ENCODE measurements at places on chromosomes 4 and X.

GRCh38 chr4:119268466-119268865 is 53.5 kb downstream of the FABP2 start:
- DNase-seq: no peak

- no peak for DNase-seq
These were observed 81.9 kb downstream of the PDLIM5 start for GRCh38 chr4:94533405-94534223.

DNA sequence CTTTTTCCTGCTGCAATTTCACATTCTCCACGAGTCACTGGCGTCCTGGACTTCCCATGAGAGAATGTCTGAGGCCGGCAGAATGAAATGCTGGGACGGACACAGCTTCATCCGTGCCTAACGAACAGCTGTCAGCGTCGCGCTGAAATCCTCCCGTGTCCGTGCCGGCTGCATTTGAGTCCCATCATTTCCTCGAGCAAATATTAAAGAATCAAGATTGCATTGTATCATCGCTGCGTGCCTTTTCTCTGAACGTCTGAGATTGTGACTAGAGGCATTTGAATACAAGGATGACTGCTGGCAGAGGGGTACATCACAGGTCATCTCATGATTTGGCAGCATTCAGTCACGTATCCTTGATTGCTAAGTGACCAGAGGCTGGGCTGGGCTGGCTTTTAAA is 279.9 kb downstream of the ASMT start:
- no peak for DNase-seq

DNA sequence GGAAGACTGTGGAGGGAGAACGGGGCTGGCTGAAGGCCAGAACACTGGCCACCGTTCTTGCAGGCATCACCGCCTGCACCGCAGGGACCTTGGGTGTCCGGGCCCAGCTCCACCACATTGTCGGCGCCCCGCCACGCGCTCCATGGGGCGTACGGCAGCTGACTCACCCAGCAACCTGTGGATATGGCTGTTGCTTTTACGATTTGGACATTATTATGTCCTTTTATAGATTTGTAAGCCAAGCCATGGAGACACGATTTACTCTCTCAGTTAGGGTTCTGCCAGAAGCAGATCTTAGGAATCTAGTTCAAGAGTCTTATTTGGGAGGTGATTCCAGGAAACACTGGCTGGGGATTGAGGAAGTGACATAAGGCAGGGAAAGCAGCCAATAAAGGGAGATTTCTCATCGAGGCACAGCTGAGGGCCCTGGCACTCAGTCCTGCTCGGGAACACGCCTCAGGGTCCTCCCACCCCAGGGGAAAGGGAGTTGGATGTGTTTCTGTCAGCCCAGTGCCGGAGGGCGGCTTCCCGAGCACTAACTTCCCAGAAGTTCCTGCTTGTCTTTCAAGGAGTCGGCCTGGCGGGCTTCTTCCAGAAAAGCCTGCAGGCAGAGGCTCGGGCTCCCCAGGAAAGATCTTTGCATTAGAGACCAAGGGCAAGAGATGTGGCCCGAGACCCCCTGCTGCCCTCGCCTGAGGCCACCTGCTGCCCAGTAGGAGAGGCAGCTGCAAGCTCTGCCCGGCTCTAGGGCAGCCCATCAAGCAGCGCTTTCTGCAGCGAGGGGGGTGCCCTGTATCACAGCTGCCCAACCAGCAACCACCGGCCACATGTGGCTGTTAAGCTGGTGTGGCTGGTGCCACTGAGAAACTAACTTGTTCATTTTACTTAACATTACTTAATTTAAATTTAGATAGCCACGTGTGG is 52.9 kb downstream of the CRMP1 start:
- DNase-seq: no peak

DNA sequence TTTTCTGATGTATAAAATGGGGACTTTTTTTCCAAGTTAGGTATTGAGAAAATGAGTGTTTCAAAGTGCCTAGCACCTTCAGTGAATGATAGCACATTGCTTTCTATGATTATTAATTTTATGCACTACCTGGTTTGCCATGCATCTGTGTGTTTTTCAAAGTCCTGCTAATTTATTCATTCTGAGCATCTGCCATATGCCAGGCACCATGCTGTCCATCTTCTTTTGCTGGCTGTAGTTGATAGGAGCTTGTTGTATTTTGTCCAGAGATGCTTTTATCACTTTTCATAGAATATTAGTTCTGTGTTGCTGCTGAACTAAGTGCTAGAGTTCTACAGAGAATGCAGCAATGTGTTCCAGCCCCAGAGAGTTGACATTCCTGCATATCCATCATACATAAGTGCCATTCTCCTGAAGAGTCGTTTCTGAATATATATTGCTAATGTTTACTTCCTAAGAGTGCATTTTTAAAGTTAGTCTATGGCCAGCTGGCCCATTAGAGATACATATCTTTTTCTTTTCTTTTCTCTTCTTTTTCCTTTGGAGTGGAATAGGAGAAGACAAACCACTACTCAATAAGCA is 49.0 kb upstream of the CLNK start:
- DNase-seq: no peak

DNA sequence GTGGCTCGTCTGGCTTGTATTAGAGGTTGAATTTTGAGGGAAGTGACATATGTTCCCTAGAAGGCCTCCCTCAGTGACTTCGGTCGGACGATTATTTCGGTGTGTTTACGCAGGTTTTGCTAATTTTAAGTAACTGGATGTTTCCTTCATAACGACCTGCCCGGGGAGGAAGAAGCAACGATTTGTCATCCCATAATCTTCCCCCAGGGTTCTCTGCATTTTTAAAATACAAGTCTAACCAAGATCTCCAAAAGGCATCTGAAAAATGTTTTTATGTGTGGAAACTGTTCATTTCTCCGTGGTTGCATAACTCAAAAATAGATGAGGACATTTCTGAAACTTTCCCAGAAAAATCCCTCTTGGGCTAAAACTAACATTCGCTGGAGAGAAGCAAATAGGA is 195.4 kb downstream of the SHOX start:
- DNase-seq: no peak

GRCh38 chr4:83387012-83387411 is 52.4 kb upstream of the HPSE start:
- no peak for DNase-seq

DNA sequence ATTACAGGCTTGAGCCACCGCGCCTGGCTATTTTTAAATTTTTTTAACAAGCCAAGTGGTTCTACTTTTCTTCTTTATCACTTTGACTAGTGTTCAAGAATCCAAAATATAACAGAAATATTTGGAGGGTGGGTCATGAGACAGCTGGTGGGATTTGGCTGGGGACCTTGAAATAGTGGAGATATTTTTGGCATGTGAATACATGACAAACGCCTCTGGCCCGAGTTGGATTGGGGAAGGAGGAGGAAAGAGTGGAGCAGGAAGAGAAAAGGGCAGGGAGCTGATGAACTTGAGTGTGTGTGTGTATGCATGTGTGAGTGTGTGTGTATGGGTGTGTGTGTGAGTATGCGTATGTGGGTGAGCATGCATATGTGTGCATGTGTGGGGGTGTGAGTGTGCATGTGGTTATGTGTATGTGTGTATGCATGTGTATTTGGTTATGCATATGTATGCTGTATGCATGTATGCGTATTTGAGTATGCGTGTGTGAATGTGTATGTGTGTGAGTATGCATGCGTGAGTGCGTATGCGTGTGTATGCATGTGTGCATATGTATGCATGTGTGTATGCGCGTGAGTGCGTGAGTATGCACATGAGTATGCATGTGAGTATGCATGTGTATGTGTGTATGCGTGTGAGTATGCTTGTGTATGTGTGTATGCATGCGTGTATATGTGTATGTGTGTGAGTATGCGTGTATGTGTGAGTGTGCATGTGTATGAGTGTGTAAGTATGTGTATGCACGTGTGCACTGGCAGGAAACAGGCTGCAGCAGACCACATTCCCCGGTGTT is 49.6 kb downstream of the JADE1 start:
- DNase-seq: no peak

GRCh38 chr4:188781655-188782054 is 642.4 kb downstream of the TRIML1 start:
- no peak for DNase-seq

DNA sequence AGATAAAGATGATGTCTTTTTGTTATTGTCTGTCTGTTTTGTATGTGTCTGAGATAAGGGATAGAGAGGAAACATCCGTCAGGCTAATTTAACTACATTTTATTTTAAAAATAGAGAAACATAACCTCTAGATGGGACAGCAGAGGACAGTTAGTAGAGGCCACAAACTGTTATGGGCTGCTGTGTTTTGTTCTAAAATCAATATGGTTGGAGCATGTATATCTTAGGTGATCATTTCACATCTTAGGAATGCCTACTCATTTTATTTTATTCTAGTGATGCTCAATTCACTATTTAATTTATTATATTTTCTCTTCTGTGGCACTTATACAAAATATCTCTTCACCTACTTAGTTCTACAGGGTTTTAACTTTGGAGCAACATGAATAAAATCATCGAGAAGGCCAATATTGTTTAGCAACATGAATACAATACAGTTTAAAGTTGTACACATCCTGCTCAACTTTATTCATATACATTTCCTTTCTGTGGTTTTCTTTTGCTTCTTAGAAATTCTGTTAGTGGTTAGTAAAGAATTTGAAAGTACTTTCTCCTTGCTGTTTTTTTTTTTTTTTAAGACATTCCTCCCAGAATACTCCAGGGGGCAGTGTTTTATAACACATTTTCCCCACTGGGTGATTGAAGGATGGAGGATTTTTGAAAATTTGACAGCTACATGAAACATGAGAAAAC is 392.9 kb downstream of the UNC5C start:
- DNase-seq: no peak
